ENCODE measurements at places on chromosomes 11 and 22.

DNA sequence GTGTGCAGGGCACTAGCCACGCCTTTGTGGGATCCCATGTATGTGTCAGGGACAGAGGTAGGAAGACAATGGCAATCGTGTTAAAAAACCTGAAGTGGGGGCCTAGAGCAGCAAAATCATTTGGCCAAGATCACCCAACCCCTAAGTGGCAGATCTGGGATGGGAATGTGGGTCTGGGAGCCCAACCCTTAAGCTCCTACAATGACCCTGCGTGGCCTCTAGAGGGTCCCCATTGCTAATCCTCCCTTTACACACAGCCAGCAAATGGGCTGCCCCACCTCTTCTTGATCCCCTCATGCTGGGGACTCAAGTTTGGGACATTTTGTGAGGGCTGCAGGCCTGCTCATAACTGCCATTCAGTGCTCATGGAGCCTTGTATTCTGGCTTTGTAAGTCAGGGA is 73.2 kb upstream of the SUSD2 start:
- no peak for DNase-seq

GRCh38 chr22:39360242-39360641 is 10.5 kb downstream of the SYNGR1 start:
- DNase-seq = no peak

DNA sequence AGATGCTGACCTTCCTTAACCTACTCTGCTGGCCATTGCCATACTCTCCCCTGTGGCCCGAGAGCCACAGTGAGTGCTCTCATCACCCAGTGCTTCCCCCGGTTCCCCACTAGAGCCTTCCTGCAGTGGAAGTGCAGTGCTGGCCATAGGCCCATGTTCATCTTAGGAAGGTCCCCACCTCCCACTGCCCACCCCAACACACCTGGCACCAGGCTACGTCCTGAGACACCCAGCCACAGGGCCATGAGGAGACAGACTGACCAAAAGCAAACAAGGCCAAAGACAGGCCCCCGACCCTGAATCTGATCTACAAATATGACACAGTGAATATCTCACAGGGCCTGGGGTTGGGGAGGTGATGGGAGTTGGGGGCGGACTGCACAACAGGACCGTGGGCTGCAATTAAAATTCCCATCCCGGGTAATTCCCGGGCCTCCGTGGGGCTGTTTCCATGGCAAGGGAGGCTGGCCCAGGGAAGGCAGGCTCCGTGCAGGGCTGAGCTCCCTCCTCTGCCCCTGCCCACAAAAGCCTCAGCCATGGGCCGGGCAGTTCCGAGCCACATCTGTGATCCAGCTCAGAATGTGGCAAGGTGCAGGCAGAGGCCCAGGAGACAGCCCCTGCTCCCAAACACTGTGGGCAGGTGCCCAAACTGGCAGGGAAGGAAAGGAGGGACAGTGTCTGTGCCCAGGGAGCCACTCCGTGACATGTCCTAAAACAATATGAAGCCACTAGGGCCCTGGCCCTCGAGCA is 5.1 kb upstream of the CHST1 start:
- DNase-seq = no peak

DNA sequence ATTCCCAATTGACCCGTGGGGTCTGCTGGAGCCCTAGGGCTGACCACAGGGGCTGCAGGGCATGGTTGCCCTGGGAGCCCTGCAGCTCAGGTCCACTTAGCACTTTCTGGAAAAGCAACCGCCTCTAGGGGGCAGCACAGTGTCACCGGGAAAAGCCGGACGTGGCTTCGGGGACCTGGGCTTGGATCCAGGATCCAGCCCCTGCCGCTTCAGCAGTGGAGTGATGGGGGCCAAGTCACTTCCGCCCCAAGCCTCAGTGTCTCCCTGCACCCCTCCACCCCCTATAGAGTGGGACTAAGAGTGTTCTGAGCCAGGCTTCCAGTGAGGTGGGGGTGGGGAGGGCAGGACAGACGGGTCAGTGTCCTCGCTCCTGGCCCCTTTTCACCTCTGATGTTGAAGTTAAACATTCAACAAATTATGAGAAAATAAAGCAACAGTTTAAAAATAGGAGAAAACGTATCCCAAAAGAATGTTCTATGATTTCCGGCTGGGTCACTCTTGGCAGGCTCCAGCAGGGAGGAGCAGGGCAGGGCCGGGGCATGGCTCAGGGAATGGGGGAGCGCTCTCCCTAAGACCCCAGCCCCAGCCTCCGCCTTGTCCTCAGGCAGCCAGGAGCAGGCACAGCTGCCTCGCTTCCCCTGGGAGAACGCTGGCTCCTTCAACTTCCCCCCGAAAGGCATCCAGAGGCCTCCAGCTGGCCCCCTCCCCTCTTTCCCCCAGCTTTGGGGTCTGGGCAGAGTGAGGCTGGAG is 96.5 kb upstream of the FGF3 start:
- DNase-seq = no peak

- DNase-seq = no peak
Observed at GRCh38 chr22:46358766-46359165, 23.3 kb downstream of the TRMU start.

- DNase-seq = no peak
Observed at GRCh38 chr11:75481223-75481921, 44.4 kb downstream of the GDPD5 start.

DNA sequence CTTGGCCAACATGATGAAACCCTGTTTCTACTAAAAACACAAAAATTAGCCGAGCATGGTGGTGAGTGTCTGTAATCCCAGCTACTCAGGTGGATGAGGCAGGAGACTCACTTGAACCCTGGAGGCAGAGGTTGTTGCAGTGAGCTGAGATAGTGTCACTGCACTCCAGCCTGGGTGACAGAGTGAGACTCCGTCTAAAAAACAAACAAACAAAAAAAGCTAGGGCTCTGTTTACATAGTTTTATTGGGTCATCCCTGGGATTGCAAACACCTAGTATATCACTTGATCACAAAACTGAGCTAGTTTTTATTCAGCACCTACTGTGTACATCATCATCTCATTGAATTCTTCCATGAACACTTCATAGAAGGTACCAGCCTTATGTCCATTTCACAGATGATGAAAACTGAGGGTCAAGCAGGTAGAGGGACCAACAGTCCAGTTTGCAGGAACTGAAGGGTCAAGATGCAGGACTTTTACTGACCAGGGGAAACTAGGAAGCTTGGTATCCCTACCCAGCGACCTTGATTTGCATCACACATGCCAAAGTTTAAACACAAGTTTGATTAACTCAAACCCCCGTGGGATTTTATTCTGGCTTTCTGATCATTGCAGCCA is 9.2 kb upstream of the MRTFA start:
- DNase-seq = no peak

DNA sequence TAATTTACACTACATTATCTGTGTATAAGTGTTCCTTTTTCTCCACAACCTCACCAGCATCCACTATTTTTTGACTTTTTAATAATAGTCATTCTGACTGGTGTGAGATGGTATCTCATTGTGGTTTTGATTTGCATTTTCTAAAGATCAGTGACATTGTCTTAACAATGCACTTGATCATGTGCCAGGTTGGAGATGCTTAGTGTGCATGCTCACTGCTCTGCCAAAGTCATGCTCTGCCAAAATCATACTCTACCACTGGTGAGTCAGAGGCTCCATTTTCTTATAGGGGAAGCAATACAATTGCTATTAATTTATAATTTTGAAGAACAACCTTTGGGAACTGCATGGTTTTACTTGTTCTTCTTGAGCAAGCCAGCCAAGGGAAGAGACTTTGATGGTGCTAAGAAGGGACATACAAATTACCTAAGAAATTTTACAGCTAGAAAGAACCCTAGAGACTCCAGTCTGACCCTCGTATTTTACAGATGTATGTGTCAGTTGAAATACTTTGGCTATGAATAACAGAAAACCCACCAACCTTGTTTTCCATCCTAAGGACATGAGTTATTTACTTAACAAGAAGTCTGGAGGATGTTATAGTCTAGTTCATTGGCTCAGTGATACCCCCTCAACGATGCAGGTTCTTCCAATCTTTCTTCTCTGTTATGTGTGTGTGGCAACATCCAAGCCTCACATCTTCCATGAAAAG is 368.9 kb downstream of the DDX10 start:
- DNase-seq = no peak

- no peak for DNase-seq
Observed at GRCh38 chr22:45166932-45167331, 3.2 kb downstream of the NUP50 start.

DNA sequence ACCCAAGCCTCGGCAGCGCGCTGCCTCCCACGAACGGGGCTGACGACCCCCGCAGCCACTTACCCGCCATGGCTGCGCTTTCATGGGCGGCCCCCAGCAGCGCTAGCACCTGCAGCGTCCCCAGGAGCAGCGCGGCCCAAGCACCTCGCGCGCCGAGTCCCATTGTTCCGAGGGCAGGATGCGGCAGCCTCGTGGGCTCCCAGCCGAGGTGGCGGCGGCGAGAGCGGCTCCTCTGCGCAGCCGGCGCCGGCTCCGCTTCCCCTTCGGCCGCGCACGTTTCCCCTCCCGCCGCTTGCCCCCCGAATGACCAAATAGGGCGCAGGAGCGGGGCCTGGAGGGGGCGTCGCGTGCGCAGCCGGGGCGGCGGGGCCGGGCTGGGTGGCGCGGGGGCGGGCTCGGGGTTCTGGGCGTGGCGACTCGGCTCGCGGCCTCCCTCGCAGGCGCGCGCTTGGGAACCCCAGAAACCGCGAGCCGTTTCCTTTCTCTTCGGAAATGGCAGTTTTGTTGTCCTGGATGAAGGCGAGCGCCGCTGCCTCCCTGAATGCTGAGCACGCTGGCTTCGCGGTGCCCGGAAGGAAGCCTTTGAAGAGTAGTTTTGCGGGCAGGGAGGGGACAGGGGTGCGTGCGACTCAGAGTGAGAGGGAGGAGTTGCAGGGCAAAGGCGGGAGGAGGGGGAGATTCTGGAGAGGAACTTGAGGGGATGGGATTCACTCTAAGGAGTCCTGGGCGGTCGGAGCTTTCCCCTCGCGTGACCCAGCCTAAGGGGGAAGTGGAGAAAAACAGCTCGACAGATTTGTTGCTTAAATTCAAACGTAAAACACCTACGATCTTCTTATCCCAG is at the start of gene TMEM123:
TSS of gene TMEM123 (minus strand) at position 305 of the 841 bp plus-strand sequence. CDS start at position 163, 142 bp downstream.
- DNase-seq = peak; percentile 33

DNA sequence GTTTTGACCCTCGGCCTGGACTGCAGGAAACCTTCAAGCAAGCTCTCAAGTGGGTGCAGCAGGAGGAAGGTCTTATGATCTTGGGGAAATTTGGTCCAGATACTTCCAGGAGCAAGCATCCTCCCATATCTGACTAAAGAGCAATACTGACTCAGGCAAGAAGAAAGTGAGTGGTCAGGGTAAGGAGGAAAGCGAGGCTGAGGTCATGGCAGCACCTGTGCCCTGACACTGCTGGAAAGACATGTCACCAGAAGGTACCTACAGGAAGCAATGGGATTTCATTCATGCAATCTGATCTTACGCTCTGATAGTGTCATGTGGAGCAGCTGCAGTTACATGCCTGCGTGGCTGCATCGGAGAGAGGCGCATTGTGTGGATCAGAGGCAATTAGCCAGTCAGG is 6.5 kb upstream of the TOP3B start:
- DNase-seq = no peak

GRCh38 chr11:134512571-134513538 is 100.8 kb upstream of the B3GAT1 start:
- DNase-seq = no peak

DNA sequence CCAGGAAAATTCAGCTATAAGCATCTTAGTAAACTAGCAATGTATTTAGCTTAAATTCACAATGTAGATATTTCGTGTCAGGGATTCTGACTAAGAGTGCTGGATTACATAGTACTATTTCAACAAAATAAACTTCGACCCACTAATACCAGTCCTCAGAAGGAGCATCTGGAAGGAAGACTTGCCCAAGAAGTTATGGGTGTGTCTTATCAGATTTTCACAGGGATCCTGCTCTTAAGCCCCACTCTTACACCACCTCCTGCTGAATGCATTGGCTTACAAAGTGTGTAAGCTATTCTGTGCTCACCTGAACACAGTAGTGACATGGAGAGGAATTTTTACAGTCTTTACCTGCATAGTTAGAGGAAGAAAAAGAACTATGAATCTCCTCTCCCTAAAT is 35.4 kb upstream of the ANO5 start:
- DNase-seq = no peak

- no peak for DNase-seq
Observed at GRCh38 chr11:126861796-126862459, 138.6 kb downstream of the KIRREL3 start.

GRCh38 chr11:120643284-120643683 is 131.7 kb downstream of the GRIK4 start:
- DNase-seq = no peak

DNA sequence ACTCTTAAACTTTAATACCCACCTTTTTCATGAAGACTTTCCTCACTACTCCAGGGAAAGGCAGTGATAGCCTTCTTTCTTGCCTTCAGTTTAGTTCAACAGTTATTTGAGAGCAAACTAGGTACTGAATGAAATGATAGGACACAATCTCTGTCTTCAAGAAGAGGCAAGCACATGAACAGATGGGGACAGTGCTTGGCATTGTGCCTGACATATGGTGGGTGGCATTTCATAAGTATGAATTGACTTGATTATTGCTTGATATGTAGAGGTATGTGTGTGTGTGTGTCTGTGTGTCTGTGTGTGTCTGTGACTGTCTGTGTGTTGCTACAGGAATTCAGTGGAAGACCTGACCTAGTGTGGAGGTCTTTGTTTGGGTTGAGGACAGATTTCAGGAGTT is 504.1 kb downstream of the NELL1 start:
- DNase-seq = no peak

DNA sequence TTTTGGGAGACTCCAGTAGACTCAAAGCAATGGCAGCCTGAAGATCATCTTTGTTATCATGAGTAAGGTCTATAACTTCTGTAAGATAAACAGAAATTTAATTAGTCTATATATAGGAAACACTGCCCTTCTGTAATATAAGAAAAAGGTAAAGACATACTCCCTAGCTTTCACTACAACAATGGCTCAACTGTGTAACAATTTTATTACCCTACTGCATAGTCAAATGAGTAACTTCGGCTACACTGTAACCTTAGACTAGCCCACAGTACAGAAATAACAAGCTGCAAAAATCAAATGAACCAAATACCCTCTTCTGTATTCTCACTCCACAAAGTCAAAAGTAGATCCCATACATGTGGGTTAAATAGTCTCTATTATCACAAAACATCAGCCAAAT is 33.7 kb downstream of the USP28 start:
- no peak for DNase-seq

GRCh38 chr22:29426476-29426875 is 11.9 kb upstream of the RFPL1 start:
- no peak for DNase-seq

DNA sequence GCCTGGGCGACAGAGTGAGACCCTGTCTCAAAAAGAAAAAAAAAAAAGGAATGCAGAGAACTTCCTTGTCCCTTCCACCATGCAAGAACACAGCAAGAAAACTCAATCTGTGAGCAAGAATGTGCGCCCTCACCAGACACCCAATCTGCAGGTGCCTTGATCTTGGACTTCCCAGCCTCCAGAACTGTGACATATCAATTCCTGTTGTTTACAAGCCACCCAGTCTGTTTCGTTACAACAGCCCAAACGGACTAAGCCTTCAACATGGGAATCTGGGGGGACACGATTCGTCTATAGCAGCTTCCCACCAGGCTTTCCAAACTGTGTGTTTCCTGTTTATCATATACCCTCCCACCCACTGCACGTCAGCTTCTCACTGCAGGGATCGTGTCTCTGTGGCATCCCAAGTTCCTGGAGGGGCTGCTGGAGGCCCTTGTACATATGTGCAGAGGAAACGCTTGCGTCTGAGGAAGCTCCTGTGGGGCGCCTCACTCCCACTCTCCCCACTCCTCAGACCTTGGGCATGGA is 11.0 kb upstream of the PSMC3 start:
- no peak for DNase-seq

- DNase-seq = no peak
Observed at GRCh38 chr11:67347964-67348749, 5.2 kb downstream of the POLD4 start.
